Putamen (tissue), 1 donor: ENCODE measurements at places on chromosomes 4 and X.

DNA sequence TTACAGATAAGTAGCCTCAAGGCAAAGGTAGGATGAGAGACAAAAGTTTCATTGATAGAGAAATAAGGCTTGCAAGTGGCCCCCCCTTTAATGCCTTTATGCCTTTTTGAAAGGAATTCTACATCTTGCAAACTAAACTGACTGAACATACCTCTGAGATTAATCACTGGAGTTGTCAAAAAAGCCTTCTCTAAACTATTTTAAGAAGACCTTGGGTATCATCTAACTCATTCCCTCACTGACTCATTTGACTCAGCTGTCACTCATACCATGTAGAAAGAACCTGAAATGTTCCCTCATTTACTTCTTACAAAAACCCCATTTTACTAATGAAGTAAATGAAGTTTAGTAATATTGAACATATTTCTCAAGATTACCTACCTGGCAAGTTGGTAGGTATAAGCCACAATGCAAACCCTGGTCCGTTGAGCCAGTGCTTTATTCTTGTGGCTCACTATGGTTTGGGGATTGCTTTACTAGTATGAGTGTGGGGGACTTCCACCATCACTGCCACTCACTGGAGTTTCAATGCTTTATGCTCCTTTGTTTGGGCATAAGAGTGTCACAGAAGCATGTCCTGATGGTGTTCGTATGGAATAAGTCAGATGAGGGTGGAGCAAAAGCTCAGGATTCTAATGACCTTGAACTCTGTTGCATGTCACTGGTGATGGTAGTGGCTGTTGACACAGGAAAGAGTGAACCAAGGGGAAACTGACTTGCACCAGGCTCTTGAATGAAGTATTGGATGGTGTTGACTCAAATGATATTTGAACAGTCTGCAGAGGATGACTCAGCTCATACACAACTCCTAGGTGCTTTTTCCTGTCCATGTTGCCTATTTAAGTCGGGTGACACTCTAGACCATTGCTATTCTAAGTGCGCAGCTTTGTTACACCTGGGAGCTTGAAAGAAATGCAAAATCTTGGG, 305.5 kb upstream of the EMCN start:
- DNase-seq, result peak; percentile 57

DNA sequence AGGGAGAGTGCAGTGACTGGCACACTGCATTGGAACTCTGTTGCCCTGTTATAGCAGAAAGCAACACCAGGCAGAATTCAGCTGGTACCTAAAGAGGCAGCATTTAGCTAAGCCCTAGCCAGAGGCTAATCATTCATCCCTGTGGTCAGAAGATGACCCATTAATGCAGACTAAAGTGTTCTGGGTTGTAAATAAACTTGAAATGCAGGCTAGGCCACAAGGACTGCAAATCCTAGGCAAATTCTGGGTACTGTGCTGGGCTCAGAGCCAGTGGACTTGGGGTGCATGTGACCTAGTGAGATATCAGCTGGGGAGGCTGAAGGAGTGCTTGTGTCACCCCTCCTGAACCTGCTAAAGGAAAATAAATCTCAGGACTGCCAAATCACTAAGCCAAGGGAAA, 91.2 kb downstream of the LPAR4 start:
- DNase-seq, result no peak

DNA sequence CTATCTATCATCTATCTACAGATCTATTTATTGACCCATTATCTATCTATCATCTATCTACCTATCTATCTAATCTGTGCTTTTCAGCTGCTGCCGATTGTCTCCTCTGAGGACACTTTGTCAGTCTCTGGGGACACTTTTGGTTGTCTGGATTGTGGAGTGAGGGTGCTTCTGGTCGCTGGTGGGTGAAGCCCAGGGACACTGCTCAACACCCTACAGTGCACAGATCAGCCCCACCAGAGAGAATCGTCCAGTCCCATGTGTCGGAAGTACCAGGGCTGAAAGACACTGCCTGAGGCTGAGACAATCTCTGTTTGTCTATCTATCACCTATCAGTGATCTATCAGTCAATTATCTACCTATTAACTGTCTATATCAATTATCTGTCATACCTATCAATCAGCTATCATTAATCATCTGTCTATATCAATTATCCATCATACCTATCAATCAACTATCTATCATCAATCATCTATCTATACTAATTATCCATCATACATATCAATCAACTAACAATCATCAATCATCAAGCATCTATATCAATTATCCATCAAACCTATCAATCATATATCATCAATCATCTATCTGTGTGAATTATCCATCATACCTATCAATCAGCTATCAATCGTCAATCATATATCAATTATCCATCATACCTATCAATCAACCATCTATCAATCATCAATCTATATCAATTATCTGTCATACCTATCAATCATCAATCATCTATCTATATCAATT, 70.0 kb upstream of the PPP2R3B start:
- no peak for DNase-seq

DNA sequence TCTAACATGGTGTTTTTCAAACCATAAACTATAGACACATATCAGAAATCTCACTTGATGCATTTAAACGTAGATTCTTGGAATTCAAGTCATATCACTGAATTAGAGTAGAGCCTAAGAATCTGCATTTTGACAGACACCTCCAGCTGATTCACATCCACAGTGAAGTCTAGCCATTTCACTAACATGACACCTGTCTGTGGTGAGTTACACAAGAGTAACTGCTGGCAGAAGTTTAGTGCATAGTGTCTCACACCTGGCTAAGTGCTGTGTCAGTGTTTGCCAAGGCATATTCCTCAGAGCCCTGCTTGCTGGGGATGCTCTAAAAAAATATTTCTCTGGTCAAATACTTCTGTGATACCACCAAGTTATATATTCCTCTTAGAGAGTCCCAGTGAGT, 237.5 kb upstream of the DIAPH2 start:
- DNase-seq, result no peak

DNA sequence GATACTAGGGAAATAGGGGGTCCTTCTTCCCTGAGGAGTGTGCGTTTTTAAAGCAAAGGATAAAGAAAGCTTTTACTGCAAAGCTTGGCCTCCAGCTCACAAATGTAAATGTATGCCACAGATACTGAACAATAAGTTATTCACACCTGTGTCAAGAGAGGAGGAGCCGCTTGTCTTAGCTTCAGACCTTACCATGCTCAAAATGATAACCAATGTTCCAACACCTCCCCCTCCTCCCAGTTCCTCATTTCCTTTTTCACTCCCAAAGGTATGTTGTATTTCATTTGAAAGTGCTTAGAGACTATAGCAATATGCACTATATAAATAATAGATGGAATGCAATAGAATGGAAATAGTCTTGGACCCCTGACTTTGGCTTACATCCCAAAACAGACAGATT, 47.0 kb upstream of the RAPGEF2 start:
- DNase-seq, result no peak

DNA sequence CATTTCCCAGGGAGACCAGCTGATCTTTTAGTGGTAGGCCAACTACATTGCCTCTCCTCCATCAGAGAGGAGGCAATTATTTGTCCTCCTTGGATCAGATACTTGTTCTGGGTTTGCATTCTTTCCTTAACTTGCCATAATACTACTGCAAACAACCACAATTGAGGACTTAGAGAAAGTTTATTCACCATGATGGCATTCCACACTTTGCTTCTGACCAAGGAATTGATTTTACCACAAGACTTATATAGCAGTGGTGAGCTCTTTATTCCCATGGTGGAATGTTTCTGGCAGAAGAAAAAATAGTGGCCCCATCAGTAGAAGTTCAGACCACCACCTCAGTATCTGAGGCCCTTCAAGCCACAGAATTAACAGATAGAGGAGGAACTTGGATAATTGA, 123.9 kb upstream of the PPP3CA start:
- no peak for DNase-seq

- DNase-seq, result no peak
Observed at GRCh38 chr4:109408711-109409110, 24.9 kb upstream of the SEC24B start.

GRCh38 chr4:164648849-164649212, 105.1 kb upstream of the SMIM31 start:
- DNase-seq, result no peak

DNA sequence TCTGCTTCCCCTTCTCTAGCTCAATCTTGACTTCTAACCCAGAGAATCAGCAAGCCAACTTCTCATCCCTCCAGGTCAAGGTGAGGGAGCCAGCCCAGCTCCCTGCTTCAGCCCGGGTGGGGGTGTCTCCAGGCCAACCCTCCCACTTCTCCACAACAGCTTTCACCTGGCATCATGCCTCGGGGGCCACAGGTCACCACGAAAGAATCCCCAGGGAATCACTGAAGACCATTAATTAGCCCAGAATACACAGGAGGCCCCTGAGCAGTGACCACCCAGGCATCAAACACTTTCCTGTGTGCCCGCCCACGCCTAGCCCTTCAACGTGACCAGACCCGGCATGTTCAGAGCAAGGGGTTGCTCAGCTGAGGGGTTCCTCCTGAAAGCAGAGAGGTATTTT, 646.7 kb downstream of the BCOR start:
- no peak for DNase-seq

GRCh38 chr4:48296365-48296764, 26.7 kb upstream of the TEC start:
- no peak for DNase-seq
